T follicular helper cell (primary cell): ENCODE measurements at places on chromosomes 11 and 22.

DNA sequence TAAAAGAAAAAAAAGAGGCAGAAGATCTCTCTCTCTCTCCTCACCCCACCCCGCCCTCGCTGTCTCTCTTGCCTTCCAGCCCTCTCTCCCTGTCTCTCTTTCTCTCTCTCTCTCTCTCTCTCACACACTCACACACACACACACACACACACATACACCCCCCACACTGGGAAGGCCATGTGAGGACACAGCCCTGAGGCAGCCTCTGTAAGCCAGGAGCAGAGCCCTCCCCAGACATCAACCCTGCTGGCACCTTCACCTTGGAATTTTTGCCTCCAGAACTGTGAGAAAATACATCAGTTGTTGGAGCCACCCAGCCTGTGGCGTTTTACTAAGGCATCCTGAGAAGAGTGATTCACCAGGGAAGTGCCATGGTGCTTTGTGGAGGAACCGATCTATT, 14.7 kb downstream of the APOL3 start:
- no peak for DNase-seq

GRCh38 chr11:2699531-2700414, at the start of gene KCNQ1OT1:
TSS of gene KCNQ1OT1 (minus strand) at chr11:2699994.
- DNase-seq, result peak; percentile 79

- no peak for DNase-seq
Observed at GRCh38 chr11:76902121-76903014, 41.6 kb downstream of the ACER3 start.

- no peak for DNase-seq
Observed at GRCh38 chr11:103069367-103069766, 22.6 kb downstream of the DCUN1D5 start.

DNA sequence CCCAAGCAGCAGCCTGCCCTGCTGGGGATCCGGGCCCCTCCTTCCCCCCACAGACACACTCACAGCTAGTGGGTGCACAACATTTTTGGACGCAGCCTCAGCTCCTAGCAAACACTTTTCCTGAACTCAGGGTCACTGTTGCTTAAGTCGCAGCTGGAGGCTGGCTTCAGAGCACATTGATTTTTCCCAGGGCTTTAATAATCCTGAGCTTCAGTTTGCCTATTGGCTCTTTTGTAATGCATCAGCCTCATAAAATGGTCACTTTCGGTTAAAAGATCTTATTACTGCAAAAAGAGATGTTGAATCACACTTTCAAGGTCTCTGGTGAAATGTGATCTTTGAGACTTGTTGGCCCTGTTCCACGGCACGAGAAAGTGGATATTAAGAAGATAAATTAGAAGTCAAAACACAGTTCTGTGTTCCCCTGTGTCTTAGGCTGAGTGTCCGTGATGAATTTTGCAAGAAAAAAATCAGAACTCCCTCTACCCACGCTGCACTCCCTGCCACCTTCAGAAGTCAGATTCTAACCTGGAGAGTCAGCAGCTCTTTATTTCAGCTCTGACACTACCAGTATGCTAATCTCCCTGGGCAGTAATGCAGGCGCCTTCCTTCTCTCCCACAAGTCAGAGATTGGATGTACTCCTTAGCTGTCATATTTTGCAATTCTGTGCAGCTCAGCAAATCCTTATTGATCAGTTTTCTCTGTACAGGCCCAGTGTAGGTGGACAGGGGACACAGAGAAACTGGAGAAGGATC, 158.2 kb upstream of the E2F8 start:
- DNase-seq, result no peak

GRCh38 chr11:72570893-72571661, 103.1 kb downstream of the PDE2A start:
- DNase-seq, result no peak

DNA sequence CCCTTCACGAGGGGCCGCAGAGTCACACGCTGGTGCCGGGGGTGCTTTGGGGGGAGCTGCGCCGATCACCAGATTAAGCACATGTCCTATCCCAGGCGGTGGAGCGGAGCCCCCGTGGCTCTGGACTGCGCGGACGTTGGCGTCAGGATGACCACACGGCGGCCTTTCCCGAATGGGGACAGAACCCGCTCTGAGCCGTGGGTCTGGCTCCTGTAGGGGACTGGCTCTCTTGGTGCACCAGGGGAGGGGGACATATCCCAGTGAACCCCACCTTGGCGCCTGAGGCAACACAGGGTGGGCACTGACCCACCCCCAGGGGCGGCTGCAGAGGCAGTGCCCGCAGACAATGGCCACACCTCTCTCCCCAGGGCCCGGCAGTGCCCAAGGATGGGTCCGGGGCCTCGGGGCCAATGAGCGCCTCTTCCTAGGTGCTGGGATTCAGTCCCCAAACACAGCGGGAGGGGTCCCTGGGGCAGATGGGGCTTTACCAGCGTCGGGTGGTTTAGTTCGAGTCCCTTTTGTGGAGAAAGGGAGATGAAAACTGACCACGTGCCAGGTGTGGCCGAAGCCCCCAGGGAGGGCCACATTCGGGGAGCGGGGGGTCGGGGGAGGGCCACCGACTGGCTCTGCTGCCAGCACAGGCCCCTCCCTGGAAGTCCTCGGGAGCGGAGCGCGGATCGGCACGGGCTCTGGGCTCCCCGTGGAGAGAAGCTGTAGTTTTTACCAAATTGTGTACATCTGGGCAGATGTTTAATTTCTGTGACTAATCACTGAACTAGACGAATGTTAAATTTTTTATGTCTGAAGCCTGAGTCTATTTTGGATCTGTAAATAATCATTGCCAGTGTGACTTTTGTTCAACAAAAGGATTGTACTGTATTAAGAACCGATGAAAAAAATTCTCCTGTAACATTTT, 58.9 kb downstream of the GRAMD4 start:
- DNase-seq, result no peak

- DNase-seq, result peak; percentile 31
Observed at GRCh38 chr22:27804470-27805297, 3.1 kb upstream of the MN1 start.

DNA sequence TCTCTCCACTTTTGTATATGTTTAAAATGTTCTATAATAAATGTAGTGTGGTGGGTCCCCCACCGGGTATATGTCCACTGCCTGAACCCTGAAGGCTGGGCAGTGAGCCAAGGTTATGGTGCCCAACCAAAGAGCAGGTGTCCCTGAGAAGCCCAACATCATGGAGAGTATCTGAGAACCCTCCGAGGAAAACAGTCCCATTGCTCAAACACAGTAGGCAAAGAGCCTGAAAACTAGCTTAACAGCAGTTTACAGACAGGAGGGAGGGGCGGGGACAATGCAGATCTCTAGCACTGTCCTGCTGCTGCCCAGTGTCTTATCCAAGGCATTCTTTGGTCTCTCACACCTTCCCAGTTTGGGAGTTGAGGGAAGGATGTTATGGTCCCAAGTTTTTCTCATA, 91.0 kb downstream of the TMPRSS5 start:
- no peak for DNase-seq
